ENCODE measurements at places on chromosomes 7 and 10. TPM values are rescaled to one million over a fixed set of nuclear protein-coding genes. Genes with fewer than 3 reads are reported as not detected.

Gene PLA2G12B
- 0.41 TPM for total RNA-seq

Gene ITPRID1
- total RNA-seq: 1.2 TPM

Gene SLC26A5
- total RNA-seq: not detected

Gene RUFY2
- total RNA-seq: 113 TPM

Gene SMO
- total RNA-seq: 8.6 TPM

Gene KNDC1
- total RNA-seq: 8.2 TPM

Gene OR13A1
- under 0.01 TPM for total RNA-seq

Gene PRKAG2
- 29.8 TPM for total RNA-seq

Gene RINT1
- total RNA-seq: 19.6 TPM

Gene LIPN
- total RNA-seq: not detected
